Kidney (tissue), 22 donors: ENCODE measurements at places on chromosomes 6 and 20.

DNA sequence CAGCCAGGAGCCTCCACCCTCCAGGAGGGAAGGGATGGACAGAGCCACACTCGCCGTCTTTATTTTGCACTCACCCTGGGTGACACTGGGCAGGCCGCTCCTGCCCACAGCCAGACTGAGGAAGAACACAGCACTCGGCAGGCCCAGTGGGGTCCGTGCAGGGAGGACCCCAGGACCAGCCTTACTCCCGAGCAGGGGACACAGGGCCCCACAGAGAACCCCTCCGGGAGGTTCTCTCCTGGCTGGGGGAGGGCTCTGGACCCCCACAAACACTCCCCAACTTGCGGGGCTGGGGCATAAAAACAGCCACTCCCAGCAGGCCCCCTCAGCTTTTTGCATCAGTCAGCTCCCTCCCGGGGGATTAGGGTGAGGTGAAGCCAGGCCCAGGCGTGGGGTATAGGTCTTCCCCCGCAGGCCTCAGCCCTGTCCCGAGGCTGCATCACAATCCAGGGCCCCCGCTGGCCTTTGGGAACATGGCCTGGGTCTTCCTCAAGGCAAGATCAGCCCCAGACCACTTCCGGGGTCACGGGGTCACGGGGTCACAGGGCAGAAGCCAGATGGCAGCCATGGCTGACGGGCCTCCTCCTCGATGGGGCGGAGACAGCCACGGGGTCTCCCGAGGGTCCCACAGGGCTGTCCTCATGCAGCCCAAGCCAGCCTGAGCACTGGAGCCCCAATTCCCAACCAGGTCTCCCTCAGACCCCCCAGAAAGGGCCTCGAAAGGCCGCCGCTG lies 3.2 kb downstream of the TNFRSF6B start:
- DNase-seq, result peak; percentile 63
- H3K36me3 ChIP-seq, result peaks cover 3% of the 10 kb centered on the region
- no peak overlapping the region for H3K4me3 ChIP-seq
- peaks cover 14% of the 10 kb centered on the region for H3K4me1 ChIP-seq

- peaks cover 39% of the 10 kb centered on the region for H3K27me3 ChIP-seq
- no peak for DNase-seq
- H3K36me3 ChIP-seq, result peaks cover 6% of the 10 kb centered on the region
- no peak overlapping the region for H3K27ac ChIP-seq
- peaks cover 7% of the 10 kb centered on the region for H3K4me1 ChIP-seq
- peak overlapping the region; percentile 99 for H3K4me3 ChIP-seq
Measured at GRCh38 chr6:26594730-26595632, 1.8 kb upstream of the ABT1 start.

DNA sequence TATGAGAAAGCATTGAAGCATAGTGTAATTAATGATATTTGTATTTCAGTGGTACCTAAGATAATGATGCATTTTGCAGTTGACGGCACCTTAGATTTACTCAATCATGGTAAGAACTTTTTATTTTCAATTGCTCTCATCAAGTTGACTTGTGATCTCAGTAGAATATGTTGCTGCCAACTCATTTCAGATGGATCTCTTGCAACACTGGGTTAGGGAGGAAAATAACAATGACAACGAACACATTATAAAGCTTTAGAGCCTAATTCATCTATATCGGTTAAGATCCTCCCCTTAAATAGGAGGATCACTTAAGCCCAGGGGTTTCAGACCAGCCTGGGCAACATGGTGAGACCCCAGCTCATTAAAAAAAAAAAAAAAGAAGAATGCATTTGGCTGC lies 18.0 kb upstream of the TBC1D22B start:
- peak overlapping the region; percentile 66 for H3K27ac ChIP-seq
- H3K4me1 ChIP-seq, result no peaks in the 10 kb centered on the region
- no peak overlapping the region for H3K4me3 ChIP-seq
- no peak for DNase-seq
- H3K36me3 ChIP-seq, result no peaks in the 10 kb centered on the region

GRCh38 chr20:11972478-11972877 lies 54.8 kb downstream of the BTBD3 start:
- H3K4me1 ChIP-seq, result no peaks in the 10 kb centered on the region
- no peak overlapping the region for H3K4me3 ChIP-seq
- H3K27me3 ChIP-seq, result no peaks in the 10 kb centered on the region
- no peak for DNase-seq
- no peaks in the 10 kb centered on the region for H3K36me3 ChIP-seq
- H3K27ac ChIP-seq, result no peak overlapping the region

- no peak for DNase-seq
- no peaks in the 10 kb centered on the region for H3K36me3 ChIP-seq
- H3K27me3 ChIP-seq, result no peaks in the 10 kb centered on the region
- no peak overlapping the region for H3K27ac ChIP-seq
- H3K4me3 ChIP-seq, result no peak overlapping the region
- H3K4me1 ChIP-seq, result no peaks in the 10 kb centered on the region
Measured at GRCh38 chr6:89273816-89274215, 41.3 kb downstream of the GABRR2 start.

- no peak overlapping the region for H3K4me3 ChIP-seq
- H3K4me1 ChIP-seq, result no peaks in the 10 kb centered on the region
- H3K36me3 ChIP-seq, result no peaks in the 10 kb centered on the region
- no peak for DNase-seq
- no peak overlapping the region for H3K27ac ChIP-seq
Measured at GRCh38 chr6:105431226-105431625, 28.3 kb upstream of the PREP start.

DNA sequence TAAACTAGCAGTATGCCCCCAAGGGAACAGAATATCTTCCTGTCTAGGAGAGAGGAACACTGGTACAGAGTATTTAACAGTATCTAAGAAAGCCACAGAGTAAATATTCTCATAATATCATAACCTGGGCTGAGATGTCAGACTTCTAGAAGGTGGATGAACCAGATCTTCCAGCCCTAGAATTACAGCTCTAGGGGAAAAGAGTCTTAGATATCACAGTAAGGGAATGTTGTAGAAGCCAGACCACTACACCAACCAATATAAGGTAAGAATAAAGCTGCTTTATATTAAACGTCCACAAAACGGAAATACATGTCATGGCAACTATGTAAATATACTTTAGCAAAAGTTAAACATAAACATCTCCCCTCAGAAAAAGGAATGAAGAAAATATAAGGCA lies 12.4 kb downstream of the SERINC1 start:
- peaks cover 12% of the 10 kb centered on the region for H3K4me1 ChIP-seq
- H3K4me3 ChIP-seq, result no peak overlapping the region
- no peak for DNase-seq
- peaks cover 24% of the 10 kb centered on the region for H3K36me3 ChIP-seq
- no peak overlapping the region for H3K27ac ChIP-seq

DNA sequence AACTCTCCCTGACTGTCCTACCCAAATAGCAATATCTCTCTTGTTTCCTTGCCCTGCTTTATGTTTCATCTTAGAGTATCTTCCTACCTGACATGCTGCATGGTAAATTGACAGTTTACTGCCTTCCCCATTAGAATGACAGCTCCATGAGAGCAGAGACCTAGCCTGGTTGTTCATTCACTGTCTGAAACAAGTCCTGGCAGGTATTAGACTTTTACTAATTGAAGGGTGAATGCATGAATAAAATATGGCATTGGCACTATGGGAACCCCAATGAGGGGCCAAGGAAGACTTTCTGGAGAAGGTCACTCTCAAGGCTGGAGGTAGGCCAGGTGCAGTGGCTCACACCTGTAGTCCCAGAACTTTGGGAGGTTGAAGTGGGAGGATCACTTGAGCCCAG lies 3.8 kb upstream of the CITED2 start:
- no peak for DNase-seq
- peaks cover 2% of the 10 kb centered on the region for H3K4me1 ChIP-seq
- H3K27ac ChIP-seq, result no peak overlapping the region
- H3K36me3 ChIP-seq, result no peaks in the 10 kb centered on the region
- no peak overlapping the region for H3K4me3 ChIP-seq

- no peak for DNase-seq
- H3K36me3 ChIP-seq, result no peaks in the 10 kb centered on the region
- H3K4me1 ChIP-seq, result no peaks in the 10 kb centered on the region
- H3K4me3 ChIP-seq, result no peak overlapping the region
- no peaks in the 10 kb centered on the region for H3K27me3 ChIP-seq
Measured at GRCh38 chr20:58330687-58331086, 21.2 kb downstream of the RAB22A start.

- H3K27me3 ChIP-seq, result no peaks in the 10 kb centered on the region
- H3K36me3 ChIP-seq, result no peaks in the 10 kb centered on the region
- no peak for DNase-seq
- H3K27ac ChIP-seq, result no peak overlapping the region
- no peaks in the 10 kb centered on the region for H3K4me1 ChIP-seq
- H3K4me3 ChIP-seq, result no peak overlapping the region
Measured at GRCh38 chr6:509676-510075, 118.1 kb downstream of the IRF4 start.

DNA sequence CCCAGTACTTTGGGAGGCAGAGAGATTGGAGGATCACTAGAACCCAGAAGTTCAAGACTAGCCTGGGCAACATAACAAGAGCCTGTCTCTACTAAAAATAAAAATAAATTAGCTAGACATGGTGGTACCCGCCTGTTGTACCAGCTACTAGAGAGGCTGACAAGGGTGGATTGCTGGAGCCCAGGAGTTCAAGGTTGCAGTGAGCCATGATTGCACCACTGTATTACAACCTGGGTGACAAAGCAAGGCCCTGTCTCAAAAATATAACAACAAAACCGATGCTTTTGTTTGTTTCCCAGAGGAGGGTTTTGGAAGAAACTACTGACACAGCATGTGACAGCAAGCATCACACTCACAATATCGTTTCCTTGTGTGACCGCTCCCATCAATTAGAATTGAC lies 119.6 kb downstream of the TSHZ2 start:
- H3K27me3 ChIP-seq, result no peaks in the 10 kb centered on the region
- no peak overlapping the region for H3K27ac ChIP-seq
- H3K4me3 ChIP-seq, result no peak overlapping the region

DNA sequence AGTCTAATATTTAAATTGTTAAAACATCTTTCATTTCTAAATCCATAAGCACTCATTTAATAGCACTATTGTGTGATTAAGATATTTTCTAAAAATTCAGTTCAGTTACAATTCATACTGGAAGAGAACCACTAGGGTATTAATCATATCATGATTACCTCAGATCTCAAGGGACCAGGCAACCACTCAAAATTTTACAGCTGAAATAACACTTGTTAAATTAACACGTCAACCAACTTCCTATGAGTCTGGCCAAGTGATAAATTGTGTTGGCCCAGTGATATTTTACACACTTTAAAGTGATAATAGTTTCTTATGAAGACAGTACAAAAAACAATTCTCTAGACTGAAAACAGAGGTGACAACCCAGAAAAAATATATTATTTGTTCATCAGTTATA lies 869.0 kb upstream of the ADGRB3 start:
- H3K4me1 ChIP-seq, result no peaks in the 10 kb centered on the region
- H3K36me3 ChIP-seq, result no peaks in the 10 kb centered on the region
- H3K4me3 ChIP-seq, result no peak overlapping the region

DNA sequence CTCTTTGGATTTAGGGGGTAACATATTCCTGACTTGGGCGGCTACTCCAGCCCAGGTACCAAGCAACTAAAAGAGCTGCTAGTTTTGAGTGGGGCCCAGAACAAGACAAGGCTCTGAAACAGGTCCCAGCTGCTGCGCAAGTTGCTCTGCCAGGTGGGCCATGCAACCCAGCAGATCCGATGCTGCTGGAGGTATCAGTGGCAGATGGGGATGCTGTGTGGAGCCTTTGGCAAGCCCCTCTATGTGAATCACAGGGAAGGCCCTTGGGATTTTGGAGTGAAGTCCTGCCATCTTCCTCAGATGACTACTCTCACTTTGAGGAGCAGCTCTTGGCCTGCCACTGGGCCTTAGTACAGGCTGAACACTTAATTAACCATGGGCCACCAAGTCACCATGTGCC lies 43.7 kb upstream of the VSX1 start:
- no peak for DNase-seq
- no peaks in the 10 kb centered on the region for H3K36me3 ChIP-seq
- H3K4me3 ChIP-seq, result no peak overlapping the region
- no peaks in the 10 kb centered on the region for H3K4me1 ChIP-seq
- no peaks in the 10 kb centered on the region for H3K27me3 ChIP-seq

DNA sequence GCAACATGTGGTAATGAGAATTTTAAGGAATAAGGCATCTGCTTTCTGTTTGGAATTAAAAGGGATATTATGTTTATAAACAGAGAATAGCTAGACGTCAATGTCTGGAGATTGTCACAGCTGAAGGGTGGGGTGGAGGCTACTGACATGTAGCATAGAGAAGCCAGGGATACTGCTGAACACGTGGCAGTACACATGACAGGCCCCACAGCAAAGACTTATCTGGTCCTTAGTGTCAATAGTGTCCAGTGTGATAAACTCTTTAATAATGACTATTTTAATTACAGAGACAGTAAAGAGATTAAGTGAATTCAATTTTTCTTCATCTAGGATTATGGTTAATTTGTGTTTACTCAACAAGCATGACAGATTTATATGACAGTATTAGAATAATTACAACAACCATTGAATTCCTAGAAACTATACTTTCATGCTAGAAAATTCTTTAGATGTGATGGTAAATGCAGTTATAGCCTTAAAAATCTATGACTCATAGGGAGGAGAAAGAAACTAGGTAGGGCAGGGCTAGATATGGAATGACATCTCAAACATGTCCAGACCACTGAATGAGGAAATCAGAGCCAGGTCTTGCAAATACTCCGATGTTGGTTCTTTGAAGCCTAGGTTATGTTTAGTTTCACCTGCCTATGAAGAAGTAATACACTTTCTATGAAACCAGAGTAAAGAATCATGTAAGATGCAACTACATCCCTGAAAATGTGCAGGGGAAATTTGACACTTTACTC lies 399.5 kb downstream of the PHF3 start:
- H3K27me3 ChIP-seq, result no peaks in the 10 kb centered on the region
- no peak overlapping the region for H3K4me3 ChIP-seq
- H3K27ac ChIP-seq, result no peak overlapping the region
- H3K4me1 ChIP-seq, result no peaks in the 10 kb centered on the region

DNA sequence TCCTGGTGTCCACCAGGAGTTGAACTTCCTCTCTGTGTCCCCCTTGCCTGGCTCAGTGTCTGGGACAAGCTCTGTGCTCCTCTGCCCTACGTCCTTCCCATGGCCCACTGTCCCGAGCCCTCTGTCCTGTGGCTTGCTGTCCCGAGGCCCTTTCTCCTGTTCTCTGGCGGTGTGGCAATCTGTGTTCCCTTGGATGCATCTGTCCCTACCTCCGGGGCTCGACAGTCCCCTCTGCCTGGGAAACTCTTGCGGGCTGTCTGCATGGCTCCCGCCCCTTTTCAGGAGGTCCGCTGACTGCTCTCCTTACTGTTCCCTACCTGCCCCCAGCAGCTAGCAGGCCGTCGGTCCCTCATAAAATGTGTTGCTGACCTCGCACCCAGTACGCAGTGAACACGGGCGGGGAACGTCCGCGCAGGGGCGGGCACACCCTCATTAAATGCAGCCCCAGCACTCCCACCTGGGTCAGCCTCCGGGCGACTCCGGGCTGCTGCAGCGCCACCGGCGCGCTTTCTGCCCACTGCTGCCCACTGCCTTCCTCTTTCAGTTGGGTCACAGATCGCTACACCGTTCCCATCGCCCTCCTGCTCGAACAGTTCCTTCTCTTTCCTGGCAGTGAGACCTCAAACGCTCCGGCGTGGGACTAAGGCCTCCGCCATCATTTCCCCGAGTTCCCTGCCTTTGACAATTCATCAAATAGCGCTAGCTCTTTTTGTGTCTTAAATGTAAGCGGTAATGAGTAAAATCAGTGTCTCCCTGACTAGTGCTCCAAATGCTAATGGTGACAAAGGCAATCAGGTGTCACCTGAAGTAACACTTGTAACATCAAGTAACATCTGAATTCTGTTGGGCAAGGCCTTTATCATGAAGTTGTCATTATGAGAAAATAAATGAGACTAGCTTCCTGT lies 60.5 kb downstream of the RSPH3 start:
- no peaks in the 10 kb centered on the region for H3K27me3 ChIP-seq
- H3K4me1 ChIP-seq, result no peaks in the 10 kb centered on the region
- DNase-seq, result peak; percentile 35

- H3K4me3 ChIP-seq, result no peak overlapping the region
- H3K36me3 ChIP-seq, result no peaks in the 10 kb centered on the region
- no peaks in the 10 kb centered on the region for H3K27me3 ChIP-seq
- no peak overlapping the region for H3K27ac ChIP-seq
Measured at GRCh38 chr6:82072121-82072521, 175.4 kb downstream of the IBTK start.
